ENCODE measurements at places on chromosomes 12 and 14.

DNA sequence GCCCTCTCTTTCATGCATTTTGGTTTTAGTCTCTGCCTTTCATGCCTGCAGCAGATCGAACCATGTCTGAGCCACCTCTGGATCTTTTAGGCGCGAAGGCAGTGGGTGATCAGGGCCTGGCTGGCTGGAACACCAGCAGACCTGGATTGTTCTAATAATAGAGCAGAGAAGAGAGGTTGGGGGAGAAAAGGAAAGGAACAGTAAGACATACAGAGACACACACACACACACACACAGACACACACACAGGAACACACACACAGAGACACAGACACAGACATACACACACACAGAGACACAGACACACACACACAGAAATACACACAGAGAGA, 38.2 kb downstream of the SERPINA3 start:
- no peak for DNase-seq

- no peak for DNase-seq
Measured at GRCh38 chr14:84361476-84361875, 1168.5 kb upstream of the FLRT2 start.

GRCh38 chr12:47741340-47741703, 16.0 kb upstream of the ENDOU start:
- no peak for DNase-seq

- no peak for DNase-seq
Measured at GRCh38 chr12:68042212-68042699, 53.0 kb downstream of the IFNG-AS1 start.

- no peak for DNase-seq
Measured at GRCh38 chr12:24560192-24560775, 388.6 kb downstream of the BCAT1 start.

DNA sequence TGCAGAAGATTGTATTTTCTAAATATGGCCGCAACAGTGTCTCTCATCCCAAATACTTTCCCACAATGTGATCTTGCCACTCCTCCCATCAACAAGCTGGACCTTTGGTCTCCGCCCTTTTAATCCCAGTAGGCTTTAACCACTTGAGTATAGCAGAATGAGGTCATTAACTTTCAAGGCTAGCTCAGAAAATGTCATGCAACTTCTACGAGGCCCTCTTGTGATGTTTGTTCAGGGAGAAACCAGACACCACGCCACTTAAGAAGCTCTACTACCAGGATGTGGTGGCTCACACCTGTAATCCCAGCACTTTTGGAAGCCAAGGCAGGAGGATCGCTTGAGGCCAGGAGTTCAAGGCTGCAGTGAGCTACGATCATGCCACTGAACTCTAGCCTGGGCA, 20.1 kb upstream of the OR6J1 start:
- no peak for DNase-seq

- peak; percentile 81 for DNase-seq
Measured at GRCh38 chr14:68349900-68350629, 442.8 kb downstream of the ZFP36L1 start.

- DNase-seq = no peak
Measured at GRCh38 chr12:117890137-117890536, 78.7 kb downstream of the KSR2 start.

DNA sequence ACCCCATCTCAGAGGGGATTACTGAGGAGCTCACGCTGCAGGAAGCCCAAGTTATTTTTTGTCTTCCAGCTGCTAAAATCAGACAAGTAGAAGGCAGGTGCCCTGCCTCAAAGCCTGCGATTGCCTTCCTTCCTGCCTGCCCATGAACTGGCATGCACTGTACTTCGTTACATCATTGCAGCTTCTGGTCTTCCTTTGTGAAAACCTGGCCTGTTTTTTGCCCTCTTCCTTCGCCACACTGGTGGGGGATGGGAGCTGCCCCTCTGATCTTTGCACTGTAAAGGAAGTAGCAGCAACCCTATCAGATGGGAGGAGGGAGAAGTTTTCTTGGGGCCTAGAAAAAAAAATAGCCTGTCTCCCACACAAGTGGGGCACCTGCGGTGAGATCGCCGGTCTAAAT, 1098.7 kb downstream of the BCL11B start:
- no peak for DNase-seq

DNA sequence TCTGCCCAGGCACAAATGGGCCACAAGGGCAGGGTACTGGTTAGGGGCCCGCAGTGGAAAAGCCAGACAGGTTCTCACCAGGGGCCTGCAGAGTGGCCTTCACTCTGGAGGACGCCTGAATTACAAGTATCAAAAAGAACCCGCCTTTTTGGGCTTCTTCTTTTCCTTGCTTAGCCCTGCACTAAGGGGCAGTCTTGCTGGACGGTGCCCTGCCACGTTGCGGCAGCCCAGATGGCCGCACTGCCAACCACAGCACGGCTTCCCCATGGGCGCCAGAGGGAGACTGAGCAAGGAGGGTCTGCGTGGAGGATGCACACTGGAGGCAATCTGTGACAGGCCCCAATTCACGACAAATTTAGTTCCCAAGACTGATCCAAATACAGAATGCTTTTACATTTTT, 18.3 kb upstream of the CDK2AP1 start:
- DNase-seq = no peak

- DNase-seq = no peak
Measured at GRCh38 chr12:92289629-92290349, 144.1 kb upstream of the BTG1 start.

DNA sequence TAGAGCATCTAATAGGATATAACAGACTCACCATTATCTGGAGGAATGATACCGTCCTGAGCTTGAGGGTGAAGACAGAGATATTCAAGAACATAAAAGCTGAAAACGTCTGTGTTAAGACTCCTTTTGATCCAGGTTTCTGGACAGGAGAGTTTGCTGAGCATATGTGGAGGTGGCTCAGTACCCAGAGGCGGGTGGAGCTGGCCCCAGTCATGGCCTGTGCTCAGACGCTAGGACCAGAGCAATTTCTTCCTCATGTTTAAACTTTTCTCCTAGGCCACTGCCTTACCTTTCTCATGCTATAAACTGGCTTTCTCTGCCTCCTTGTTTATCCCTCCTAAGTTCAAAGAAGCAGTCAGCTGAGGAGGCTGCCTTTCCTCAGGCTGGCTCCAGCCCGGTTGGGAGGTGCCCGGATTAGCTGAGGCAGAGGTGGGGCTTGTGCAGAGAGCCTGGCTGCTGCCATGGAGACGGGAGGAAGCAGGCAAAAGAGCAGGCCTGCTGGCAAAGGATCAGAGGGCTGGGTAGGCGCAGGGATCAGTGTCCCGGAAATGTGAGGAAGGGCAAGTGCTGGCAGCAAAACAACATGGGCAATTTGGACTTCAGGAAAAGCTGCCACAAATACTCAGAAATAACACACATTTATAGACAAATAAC, 13.7 kb downstream of the COA8 start:
- DNase-seq = no peak

DNA sequence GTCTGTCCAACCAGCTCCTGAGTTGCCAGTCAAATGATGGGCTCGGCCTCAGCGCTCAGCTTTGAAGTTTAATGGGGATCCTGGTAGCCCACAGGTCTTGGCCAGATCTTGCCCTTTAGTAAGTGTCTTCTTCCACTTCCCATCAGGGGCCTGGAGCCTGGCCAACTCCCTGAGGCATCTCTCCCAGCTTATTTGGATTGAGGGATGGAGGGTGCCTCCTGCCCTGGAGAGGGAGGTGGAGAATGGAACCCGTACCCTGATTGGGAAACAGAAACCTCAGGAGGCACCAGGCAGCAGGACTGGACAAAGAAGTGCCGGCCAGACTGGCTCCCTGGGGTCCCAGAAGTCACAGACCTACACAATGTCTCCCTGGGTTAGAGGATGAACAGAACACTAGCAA, 40.5 kb upstream of the LTBP2 start:
- no peak for DNase-seq

DNA sequence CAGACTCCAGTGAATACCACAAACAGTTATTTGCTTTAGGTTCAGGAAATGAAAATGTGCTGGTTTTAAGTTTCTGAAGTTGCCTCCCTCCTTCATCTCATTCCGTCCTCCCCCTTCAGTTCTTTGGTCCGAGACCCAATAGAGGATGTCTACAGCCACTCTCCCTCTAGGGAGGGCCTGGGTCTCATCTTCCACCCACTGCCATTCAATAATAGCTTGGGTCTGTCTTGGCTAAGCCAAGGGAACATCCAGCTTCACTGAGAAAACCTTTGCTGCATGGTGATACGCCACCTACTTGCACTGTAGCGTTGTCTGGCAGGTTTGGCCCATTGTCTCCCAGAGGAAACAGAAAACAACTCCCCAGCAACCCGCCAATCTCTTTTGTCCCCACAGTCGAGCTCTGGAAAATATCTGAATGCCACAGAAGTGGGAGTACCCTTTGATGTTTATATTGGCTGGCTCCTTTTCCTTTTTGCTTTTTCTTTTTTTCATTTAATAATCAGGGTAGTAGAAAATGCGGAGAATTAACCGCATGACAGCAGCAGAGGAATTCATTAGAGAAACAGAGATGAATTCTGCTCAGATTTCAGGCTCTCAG, 380.1 kb downstream of the RAD51B start:
- no peak for DNase-seq

GRCh38 chr12:2168808-2169207, 116.0 kb downstream of the CACNA1C start:
- DNase-seq = no peak

DNA sequence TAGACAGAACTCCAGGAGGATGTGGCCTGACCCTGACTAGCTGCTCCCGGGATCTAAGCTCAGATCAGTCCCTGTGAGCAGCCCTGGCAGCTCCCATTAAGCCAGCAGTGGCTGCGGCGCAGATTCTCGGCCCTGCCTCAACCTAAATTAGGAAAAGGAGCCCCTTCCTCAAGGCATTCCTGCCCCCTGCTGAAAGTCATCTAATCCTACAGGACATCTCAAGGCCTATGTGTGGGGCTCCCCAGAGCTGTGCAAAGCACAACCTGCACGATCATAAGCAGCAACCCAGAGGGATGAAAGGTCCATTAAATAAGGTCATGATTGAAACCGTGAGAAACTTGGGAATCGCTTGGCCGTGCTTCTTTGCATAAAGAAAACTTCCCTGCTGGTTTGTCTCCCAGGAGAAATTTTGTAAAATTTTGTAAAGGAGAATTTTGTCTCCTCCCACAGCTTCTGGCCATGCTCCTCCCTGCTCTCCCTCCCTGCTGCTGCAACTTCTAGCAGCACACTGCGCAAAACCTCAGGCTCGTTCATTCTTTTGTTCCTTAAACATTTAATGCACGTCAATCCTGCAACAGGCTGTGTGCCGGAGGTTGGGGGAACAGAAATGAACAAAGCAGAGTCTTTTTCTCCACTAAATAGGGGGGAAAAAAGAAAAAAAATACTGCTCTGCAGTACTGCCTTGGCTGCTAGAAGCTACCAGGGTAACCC, 96.6 kb upstream of the SLC35F4 start:
- DNase-seq = no peak

DNA sequence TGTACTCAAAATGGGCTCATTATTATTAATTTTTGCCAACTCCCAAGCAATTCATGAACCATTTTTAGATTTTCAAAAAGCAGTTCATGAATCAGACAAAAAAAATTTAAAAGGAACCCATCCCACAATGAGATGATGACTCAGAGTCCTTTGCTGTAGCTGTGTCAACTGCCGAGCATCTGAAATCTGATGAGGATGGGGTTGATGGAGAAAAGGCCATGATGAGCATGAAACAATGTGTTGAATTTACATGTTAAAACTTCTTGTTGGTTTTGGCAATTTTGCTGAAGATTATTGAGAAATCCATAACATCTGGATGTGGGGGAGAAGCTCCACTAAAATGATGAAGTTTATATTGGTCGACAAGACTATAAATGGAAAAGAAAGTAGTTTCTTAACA, 378.0 kb downstream of the FOXG1 start:
- peak; percentile 94 for DNase-seq

DNA sequence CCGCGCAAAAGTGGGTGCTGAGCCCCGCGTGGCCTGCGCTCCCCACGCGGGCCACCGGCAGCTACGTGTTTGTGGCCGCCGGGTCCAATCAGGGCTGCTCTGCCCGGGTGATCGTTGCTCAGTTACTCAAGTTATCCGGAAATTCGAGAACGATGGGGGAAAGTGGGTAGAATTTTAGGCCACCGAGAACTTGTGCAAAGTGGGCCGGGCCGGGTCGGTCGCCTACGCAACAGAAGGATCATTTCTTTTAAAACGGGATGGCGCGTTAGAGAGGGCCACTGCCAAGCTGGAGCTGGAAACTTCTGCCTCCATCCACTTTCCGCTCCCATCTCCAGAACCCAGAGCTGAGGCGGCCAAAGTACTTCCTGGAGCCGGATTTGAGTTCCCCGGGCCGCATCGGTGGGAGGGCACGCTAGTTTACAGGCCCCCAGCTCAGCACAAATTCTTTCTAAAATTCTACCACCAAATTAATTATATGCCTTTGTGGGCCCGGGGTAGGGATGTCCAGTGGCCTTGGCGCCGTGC, 3.5 kb downstream of the RFX4 start:
- DNase-seq = no peak

Measured in AG04450 (cell line).